ENCODE measurements at places on chromosomes 4 and X.

- DNase-seq, result no peak
These were observed 45.0 kb upstream of the MSANTD1 start for GRCh38 chr4:3203971-3204431.

GRCh38 chrX:77444545-77444944 lies 2.6 kb upstream of the FGF16 start:
- no peak for DNase-seq

DNA sequence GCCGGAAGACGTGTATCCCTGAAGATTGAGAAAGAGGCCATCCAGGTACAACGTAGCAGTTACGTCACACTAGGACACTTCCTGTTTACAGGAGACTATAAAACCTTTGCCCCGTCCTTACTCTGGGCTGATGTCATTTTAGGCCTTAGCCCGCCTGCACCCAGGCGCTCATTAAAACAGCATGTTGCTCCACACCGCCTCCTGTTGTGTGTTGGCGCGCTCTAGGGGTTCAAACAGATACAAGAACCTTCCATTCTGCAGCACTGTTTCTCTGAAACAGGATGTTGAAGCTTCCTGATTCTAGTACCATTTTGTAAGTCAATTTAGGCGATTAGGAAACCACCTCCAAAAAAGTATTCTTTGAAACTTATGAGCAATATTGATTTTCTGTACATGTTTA lies 722.1 kb downstream of the PCDH7 start:
- no peak for DNase-seq

GRCh38 chr4:98245226-98245625 lies 16.0 kb upstream of the RAP1GDS1 start:
- DNase-seq, result no peak

DNA sequence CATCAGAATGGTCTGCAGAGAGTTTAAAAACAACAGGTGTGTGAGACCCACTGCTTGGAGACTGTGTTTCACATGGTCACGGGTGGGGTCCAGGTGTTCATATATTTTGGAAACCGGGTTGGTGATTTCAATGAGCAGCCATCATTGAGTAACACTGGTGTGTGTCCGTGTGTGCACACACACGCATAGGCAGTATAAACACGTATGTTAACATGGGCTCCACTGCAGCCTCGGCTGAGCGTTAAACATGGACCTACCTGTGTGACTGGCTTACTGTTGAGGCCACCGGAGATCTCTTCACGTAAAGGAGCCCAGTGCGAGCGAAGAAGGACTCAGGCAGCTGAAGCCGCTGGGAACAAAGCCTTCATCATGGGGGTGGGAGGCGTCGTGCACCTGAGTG lies 56.9 kb upstream of the TLR3 start:
- no peak for DNase-seq

- DNase-seq, result no peak
These were observed 157.1 kb upstream of the LNX1 start for GRCh38 chr4:53748328-53748772.

GRCh38 chrX:139844163-139844562 lies 88.7 kb downstream of the ATP11C start:
- DNase-seq, result no peak

GRCh38 chr4:61782133-61782532 lies 582.0 kb downstream of the ADGRL3 start:
- no peak for DNase-seq

- no peak for DNase-seq
These were observed 15.3 kb upstream of the PDGFRA start for GRCh38 chr4:54213761-54214160.

- DNase-seq, result no peak
These were observed 29.6 kb upstream of the BBS12 start for GRCh38 chr4:122702939-122703338.

DNA sequence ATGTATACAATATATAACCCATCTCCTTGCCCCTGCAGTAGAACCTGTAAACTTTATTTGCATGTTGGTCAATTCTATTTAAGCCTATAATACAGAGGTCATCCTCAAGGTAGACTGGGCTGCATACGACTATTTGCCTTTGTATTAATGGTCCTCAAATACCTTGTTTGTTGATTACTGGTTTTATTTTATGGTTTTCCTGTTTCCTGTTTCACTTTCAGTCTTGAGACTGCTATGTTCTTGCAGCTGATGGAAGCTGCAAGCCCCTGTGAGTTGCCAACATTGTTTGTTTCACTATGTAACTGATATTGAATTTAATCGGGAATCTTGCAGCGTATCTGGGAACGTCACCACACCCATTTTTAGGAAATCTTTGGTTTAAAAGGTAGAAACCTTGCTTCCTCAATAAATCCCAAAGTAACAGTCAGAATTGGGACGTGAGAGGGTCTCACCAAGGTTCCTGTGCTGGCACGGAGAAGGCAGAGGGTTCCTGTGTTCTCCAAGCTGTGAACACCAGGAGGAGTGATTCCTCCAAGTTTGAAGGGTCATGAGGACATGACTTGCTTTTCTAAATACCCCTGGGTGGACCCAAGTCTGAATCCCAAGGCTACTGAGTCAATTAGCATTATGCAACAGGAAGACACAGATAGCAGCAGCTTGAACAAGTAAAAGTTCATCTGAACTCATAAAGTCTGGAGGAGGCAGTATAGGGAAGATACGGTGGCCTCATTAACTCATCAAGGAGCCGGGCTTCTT lies 110.6 kb upstream of the PNPLA4 start:
- DNase-seq, result no peak

DNA sequence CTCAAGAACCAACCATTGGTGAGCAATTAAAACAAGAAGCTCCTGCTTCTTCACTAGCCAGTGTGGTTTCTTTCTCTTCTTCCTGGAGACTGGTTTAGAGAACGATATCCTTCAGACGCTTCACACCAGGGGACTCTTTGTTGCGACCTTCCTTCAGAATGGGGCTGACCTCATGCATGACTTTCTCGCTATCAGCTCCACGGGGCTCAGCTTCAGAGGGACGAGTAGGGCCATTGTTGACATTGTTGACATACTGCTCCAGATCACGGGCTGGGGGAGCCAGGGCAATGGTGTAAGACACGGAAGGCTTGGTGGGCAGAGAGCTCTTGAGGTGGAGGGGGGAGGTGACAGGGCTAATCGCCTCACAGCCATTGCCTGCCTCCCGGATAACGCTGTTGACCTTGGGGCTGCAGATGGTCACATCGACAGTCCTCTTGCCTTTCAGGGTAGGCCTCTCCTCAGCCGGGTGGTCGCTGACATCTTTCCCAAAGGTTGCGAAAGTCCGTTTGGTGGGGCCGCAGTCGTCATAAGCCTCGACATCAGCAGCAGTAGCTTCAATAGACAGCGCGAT lies 113.8 kb downstream of the PCDH19 start:
- no peak for DNase-seq

- no peak for DNase-seq
These were observed 305.1 kb downstream of the LDB2 start for GRCh38 chr4:16593386-16593785.

GRCh38 chr4:40246011-40246900 lies 49.4 kb downstream of the RHOH start:
- no peak for DNase-seq

DNA sequence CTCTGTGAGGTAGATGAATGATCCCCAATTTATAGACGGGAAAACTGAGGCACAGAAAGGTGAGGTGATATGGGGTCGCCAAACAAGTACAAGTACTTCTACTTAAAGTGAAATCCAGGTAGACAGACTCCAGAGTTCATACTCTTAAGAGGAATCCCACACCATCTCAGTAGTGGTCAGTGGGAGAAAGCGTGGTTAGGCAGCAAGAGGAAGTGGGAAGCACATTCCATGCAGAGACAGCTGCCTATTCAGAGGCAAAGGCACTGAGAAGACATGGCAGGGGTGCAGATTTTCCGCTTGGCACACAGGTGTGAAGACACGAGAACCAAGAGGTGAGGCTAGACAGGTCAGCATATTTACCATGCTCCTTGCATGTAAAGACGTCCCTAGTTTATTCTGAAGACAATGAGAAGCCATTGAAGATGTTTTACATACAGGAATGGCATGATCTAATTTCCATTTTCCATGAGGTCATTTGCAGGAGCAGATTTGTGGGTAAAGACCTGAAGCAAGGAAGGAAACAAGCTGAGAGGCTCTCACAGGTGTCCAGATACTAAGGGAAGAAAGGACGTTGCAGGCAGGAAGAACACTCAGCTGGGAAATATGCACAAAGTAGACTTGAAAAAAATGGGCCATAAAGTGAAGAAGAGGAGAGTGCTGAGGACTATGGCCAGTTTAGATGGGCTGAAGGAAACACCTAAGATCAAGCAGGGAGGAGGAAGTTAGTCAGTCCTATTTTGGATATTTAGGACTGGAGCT lies 17.3 kb upstream of the CLNK start:
- DNase-seq, result no peak

DNA sequence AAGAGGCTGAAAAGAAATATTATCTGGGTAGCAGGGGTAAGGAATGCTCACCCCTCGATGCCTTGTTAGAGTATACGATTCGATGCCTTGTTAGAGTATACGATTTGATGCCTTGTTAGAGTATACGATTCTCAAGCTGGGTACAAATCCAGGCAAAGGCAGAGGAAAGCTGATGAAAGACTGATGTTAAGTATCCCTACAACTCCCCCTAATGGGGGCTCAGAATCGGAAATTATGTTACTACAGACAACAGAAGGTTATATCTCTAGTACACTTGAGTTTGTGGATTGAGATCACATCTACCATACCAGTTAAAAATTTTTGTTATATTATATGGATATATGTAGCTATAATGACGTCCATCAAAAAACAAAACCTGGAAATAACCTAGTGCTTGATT lies 4.8 kb downstream of the LRRC66 start:
- DNase-seq, result no peak

DNA sequence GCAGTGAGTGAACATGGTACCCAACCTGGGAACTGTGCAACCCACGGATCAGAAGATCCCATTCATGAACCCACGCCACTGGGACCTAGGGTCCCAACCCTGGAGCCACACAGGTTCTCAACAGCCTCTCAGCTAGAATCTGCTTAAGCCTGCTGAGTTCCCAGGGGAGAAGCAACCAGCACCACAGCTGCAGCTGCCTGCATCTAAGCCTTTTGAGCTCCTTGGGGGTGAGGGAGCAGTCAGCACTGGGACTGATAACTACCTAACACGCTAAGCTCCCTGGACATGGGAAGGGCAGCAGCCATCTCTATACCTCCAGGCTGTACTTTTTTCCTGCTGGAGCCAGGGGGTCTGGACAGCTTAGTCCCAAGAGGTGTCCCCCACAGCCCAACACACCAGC lies 179.3 kb downstream of the IL15 start:
- no peak for DNase-seq

GRCh38 chr4:127352220-127353113 lies 280.3 kb upstream of the INTU start:
- DNase-seq, result no peak

- no peak for DNase-seq
These were observed 237.3 kb downstream of the USP46 start for GRCh38 chr4:52421811-52422213.

GRCh38 chrX:7987160-7988012 lies 60.2 kb upstream of the PNPLA4 start:
- no peak for DNase-seq

- no peak for DNase-seq
These were observed 60.5 kb downstream of the TBC1D14 start for GRCh38 chr4:6969826-6970800.

DNA sequence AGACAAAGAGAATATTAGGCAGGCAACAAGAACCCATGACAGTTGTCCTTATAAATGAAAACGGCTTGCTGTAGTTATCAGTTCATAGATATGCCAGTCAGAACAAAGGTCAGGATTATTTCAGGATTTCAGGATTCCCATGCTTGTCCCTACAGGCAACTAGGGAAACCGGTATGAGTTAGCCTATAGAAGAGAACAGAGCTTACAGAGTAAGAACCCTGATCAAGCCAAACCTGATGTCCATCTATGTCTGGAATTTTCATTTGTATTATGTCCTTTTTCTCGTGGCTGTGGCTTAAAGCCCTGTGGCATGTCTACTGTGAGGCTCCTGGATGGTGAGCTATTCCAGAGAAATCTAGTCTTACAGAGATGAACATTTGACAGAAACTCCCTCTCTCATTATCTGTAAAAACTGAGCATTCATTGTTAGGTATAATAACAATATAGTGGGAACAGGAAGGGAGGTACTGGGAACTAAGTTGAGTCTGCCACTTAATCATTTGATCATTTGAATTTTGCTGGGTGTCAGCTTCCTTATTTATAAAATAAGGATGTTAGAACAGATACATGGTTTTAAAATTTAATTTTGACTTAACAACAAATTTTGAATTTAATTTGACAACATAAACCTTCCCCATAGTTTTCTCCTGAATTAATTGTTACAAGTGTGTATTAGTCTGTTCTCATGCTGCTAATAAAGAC lies 129.5 kb upstream of the KLF3 start:
- no peak for DNase-seq

DNA sequence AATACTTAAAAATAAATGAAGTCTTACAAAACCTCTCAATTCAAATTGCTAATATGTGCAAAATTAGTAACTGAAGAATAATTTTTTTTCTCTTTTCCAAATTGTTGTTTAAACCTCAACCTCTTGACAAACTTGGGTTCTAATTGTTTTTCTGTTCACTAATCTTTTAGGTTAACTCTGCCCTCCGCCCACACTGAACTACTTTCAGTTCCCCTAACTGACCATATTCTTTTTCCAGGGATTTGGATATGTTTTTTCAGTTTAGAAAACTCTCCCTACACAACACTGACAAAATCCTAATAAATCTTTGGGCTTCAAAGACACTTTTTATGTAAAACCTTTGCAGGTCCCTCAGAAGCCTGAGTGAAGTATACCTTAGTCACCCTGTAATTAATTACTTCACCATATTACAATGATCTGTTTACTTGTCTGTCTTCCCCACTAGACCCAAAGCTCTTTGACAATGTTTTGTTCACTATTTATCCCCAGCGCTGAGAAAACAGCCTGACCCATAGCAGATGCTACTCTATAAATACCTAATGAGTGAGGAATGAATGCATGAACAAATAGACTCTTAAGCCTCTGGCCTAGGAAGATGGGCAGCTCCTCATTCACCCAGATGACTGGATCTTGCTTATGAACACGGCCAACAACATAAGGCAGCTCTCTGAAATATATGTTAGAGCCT lies 134.9 kb downstream of the MAML3 start:
- DNase-seq, result no peak

DNA sequence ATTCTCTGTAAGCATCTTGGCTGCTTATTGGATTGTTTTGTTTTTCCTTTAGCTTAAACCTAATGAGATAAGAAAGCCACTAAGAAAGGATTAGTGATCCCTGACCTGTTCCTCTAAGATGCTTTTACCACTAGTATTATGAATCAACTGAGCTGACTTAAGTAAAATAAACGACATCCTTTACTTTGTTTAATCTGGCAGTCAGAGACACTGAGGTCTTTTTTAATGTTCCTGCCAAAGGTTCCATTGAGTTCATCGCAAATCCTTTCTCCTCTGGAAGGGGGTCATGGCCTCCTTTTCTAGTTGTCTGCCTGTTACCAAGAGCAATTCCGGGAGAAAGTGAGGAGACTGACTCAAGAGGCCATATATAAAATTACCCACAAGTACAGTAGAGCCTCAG lies 1038.3 kb upstream of the SLIT2 start:
- DNase-seq, result no peak

GRCh38 chr4:151640381-151640780 lies 120.4 kb downstream of the GATB start:
- no peak for DNase-seq

- no peak for DNase-seq
These were observed 7.6 kb downstream of the FABP2 start for GRCh38 chr4:119314356-119314755.
